Karpas-422 (cell line): ENCODE measurements at places on chromosomes 13 and 19. TPM values are rescaled to one million over a fixed set of nuclear protein-coding genes. Genes with fewer than 3 reads are reported as not detected.

MAMSTR gene
- 0.58 and 0.78 TPM in 2 replicates for total RNA-seq

- no peaks in the 10 kb centered on the region for H3K4me1 ChIP-seq
- no peaks in the 10 kb centered on the region for H3K36me3 ChIP-seq
Observed at GRCh38 chr13:84739021-84739420, 856.7 kb upstream of the SLITRK1 start.

DNA sequence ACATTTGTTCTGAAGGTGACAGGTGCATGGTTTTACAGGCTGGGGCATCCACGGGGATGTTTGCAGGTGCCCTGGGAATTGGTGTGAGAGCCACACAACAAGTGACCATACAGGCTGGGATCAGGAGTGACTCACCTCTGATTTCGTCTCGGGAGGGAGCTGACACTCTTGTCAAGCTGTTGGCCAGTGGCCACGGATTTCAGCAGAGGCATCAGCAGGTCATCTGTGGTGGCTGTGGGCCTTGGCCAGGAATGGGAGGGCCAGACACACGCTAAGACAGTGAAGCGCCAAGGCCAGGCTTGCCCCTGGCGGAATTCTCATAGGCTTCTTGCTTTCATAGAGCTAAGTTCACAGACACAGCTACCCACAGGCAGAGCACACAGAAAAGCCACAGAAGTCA, 108.6 kb downstream of the HSPH1 start:
- no peak overlapping the region for H3K27ac ChIP-seq
- no peak overlapping the region for H3K4me3 ChIP-seq
- no peaks in the 10 kb centered on the region for H3K36me3 ChIP-seq

DNA sequence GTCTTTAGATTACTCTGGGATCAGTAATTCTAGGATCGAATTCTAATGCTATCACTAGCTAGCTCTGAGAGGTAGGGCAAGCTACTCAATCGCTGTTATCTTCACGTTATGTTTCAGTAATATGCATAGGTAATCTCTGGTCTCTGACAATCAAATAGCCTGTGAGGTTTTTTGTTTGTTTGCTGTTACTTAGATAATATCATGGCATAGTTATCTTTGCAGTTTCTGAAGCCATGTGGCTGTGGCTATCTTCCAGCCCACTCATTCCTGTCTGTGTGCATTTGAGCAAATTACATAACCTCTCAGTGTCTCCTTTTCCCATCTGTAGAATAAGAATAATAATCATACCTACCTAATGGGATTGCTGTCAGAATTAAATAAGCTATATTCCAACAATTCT, 330.2 kb downstream of the PCDH9 start:
- no peaks in the 10 kb centered on the region for H3K36me3 ChIP-seq
- H3K27ac ChIP-seq = no peak overlapping the region
- H3K4me3 ChIP-seq = no peak overlapping the region
- no peaks in the 10 kb centered on the region for H3K27me3 ChIP-seq
- no peaks in the 10 kb centered on the region for H3K4me1 ChIP-seq
- DNase-seq = no peak

- no peaks in the 10 kb centered on the region for H3K27me3 ChIP-seq
- H3K36me3 ChIP-seq = no peaks in the 10 kb centered on the region
- no peak for DNase-seq
- peaks cover 9% of the 10 kb centered on the region for H3K4me1 ChIP-seq
Observed at GRCh38 chr13:31987535-31988170, 43.9 kb upstream of the FRY start.

DNA sequence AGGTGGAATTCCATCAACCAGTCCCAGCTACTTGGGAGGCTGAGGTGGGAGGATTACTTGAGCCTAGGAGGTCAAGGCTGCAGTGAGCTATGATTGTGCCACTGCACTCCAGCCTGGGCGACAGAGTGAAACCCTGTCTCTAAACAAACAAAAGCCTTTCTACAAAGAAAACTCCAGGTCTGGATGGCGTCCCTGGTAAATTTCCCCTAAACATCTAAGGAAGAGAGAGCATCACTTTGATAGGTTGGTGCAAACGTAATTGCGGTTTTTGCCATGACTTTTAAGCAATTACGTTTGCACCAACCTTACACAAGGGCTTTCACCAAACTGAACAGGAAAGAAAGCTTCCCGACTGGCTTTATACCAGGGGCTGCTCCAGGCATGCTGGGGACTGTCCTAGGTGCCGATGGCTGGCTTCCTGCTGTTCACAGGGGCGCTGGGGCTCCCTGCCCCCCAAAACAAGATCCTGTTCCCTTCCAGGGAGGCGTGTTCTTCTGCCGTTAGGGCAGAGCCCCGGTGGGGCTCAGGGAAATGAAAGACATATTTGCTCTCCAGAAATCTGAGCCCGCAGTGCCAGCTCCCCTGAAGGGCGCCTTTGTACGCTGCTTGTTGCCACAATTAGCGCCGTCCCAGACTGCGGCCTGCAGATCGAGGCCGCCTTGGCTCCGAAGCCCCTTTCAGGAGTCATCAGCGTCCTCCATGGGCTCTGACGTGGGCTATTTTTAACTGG, 38.7 kb upstream of the KLF2 start:
- no peaks in the 10 kb centered on the region for H3K27me3 ChIP-seq
- no peaks in the 10 kb centered on the region for H3K36me3 ChIP-seq
- H3K27ac ChIP-seq = no peak overlapping the region
- peaks cover 5% of the 10 kb centered on the region for H3K4me1 ChIP-seq
- H3K4me3 ChIP-seq = no peak overlapping the region
- DNase-seq = no peak

RNF17 gene
- not detected in 2 replicates for total RNA-seq

- H3K27ac ChIP-seq = no peak overlapping the region
- H3K4me3 ChIP-seq = no peak overlapping the region
- H3K27me3 ChIP-seq = no peaks in the 10 kb centered on the region
- H3K4me1 ChIP-seq = no peaks in the 10 kb centered on the region
Observed at GRCh38 chr13:80012251-80012650, 328.7 kb downstream of the SPRY2 start.

DNA sequence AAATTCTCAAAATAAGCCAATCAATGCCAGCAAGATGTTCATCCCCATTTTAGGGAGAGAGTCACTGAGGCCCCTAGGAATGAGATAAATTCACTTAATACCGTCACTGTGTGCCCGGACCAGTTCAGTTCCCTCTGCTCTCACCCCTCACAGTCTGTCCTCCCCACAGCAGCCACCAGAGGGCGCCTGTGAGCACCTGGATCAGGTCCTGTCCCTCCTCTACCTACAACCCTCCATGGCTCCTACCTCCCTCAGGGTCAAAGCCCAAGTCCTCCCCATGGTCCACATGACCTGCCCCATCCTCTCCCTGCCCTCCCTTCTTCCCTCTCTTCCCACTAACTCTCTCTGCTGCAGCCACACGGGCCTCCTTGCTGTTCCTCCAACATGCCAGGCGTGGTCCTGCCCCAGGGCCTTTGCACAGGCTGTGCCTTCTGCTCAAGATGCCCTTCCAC, 42.0 kb upstream of the NFIC start:
- H3K4me3 ChIP-seq = no peak overlapping the region
- peak; percentile 83 for DNase-seq
- no peaks in the 10 kb centered on the region for H3K4me1 ChIP-seq
- no peaks in the 10 kb centered on the region for H3K36me3 ChIP-seq

DNA sequence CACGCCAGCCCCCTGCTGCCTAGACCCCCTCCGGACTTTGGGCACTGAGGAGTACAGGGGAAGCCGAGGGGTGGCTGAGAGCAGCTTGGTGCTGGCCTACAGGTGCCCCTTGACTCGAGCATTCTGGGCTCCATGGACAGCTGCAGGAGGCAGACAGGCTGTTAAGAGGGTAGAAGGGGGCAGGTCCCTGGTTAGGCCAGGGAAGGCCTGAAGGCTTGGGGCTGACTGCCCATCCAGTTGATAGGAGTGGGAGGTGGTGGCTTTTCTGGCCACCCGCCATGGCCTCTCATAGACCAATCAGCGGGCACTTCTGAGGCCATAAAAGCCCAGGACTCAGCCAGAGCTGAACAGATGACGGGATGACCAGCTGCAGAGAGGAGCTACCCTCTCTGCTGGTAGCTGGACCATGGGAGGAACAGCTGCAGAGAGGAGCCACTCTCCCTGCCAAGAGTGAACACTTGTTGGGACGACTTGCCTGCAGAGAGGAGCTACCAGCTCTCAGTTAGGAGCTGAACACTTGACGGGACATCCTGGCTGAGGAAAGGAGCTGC, 10.7 kb upstream of the SUPT20H start:
- no peak for DNase-seq
- H3K27me3 ChIP-seq = no peaks in the 10 kb centered on the region
- H3K27ac ChIP-seq = no peak overlapping the region
- peaks cover 33% of the 10 kb centered on the region for H3K4me1 ChIP-seq
- no peaks in the 10 kb centered on the region for H3K36me3 ChIP-seq
- H3K4me3 ChIP-seq = no peak overlapping the region

DNA sequence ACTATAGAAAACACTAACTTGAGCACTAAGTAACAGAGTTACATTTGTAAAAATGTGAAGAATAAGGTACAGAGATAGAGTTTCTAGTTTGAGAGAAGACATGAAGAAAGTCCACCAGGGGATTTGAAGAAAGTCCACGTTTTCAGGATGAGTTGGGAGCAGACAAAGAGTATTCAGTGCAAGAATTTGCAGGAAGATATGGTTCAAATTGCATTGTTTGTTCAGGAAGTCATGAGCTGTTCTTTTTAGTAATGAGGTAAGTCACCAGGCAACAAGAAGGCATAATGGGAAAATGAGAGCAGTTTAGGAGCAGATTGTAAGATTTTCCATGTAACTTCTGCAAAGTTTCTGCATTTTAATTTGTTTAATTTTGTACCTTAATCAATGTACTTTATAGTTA, 618.0 kb downstream of the DACH1 start:
- no peak overlapping the region for H3K4me3 ChIP-seq
- no peaks in the 10 kb centered on the region for H3K36me3 ChIP-seq
- H3K4me1 ChIP-seq = no peaks in the 10 kb centered on the region
- H3K27me3 ChIP-seq = no peaks in the 10 kb centered on the region

DNA sequence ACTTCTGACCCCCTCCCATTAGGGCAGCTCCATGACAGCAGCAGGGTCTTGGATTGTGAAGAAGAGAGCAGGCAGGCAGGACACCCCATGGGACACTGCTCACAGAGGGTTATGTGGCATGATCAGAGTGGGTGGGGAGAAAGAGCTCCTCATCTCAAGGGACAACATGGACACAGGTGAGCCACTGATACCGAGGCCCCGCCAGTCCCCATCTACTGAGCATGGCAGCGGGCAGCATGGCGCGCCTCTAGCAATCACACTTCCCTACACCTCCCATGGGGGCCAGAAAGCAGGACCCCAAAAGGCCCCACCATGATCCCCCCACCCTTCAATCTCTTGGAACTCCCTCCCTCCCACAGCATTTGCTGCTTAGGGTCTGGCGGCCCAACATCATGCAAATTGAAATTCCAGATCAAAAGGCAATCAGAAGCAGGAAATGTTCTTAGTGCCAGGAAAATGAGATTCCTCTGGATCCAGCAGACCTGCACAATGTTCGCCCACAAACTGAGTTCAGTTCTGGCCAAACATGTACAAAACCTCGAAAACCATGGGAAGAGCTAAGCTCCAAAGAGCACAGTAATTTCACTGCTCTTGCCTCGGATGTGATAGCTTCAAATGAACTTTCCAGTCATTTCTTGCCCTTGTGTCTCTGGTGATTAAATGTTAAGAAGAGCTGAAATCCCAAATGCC, 14.8 kb downstream of the DOCK9 start:
- DNase-seq = no peak
- no peaks in the 10 kb centered on the region for H3K36me3 ChIP-seq
- H3K4me3 ChIP-seq = no peak overlapping the region
- H3K27me3 ChIP-seq = no peaks in the 10 kb centered on the region
- no peaks in the 10 kb centered on the region for H3K4me1 ChIP-seq

UPK1A gene
- total RNA-seq = not detected in 2 replicates

DNA sequence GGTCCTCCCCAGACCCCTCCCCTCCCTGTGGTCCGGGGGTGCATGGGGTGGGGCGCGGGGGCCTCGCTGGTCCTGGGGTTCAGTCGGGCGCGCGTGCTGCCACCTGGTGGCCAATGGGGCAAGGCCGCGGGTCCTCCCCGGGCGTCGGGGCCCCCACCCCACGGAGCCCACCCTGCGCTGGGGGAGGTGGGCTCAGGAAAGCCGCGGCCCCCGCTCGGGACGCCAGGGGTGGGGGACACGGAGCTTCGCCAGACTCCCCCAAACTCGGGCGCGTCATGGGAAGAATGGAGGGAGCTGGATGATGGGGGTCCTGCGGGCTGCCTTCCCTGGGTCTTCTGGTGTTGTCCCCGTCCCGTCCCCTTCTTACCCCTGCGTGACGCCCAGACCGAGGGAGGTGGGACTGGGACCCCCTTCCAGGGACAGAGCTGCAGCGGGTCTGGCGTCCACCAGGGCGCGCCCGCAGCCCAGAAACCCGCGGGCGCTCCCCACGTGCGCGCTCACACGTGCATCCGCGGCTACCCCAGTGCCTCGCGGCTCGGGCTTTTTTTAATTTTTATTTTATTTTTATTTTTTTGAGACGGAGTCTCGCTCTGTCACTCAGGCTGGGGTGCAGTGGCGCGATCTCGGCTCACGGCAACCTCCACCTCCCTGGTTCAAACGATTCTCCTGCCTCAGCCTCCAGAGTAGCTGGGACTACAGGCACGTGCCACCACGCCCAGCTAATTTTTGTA, 19.8 kb upstream of the TCF3 start:
- no peaks in the 10 kb centered on the region for H3K36me3 ChIP-seq
- no peaks in the 10 kb centered on the region for H3K27me3 ChIP-seq
- H3K27ac ChIP-seq = no peak overlapping the region
- DNase-seq = peak; percentile 86

CAPN12 gene
- total RNA-seq = 0.40 TPM in 1 of 2 replicates, not detected in the other

KCNN4 gene
- 0.32 TPM in 1 of 2 replicates, not detected in the other for total RNA-seq

- H3K36me3 ChIP-seq = peaks cover 21% of the 10 kb centered on the region
- peak overlapping the region; percentile 45; the same call in 1 of the 2 replicates for H3K4me3 ChIP-seq
- H3K27ac ChIP-seq = peak overlapping the region; percentile 69
- no peaks in the 10 kb centered on the region for H3K27me3 ChIP-seq
- peaks cover 47% of the 10 kb centered on the region for H3K4me1 ChIP-seq
Observed at GRCh38 chr19:19460761-19461265, 54.5 kb downstream of the TSSK6 start.

GRCh38 chr13:50129081-50129705, 113.9 kb downstream of the KCNRG start:
- no peaks in the 10 kb centered on the region for H3K36me3 ChIP-seq
- H3K27me3 ChIP-seq = no peaks in the 10 kb centered on the region

- H3K27me3 ChIP-seq = no peaks in the 10 kb centered on the region
- DNase-seq = no peak
- H3K27ac ChIP-seq = no peak overlapping the region
- no peak overlapping the region for H3K4me3 ChIP-seq
Observed at GRCh38 chr19:50710094-50710493, 9.5 kb downstream of the SHANK1 start.

DNA sequence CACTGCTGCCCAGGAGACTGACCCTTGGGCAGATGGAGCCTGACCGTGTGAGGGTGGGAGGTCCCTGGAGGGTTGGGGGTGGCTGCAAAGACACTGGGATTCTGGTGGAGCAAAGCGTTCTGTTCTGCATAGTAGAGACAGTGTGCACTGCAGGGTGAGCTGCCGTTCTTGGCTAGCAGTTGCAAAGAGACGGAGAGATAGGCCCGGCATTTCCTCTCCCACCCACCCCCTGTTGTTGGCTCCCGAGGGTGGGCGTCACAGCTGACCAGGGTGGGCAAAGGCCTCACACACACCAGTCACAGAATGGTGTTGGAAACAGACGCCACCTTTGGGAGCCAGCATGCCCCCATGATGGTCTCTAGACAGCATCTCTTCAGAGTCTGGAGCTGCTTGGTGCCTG, 11.4 kb downstream of the TMEM255B start:
- no peaks in the 10 kb centered on the region for H3K27me3 ChIP-seq
- H3K27ac ChIP-seq = no peak overlapping the region
- no peaks in the 10 kb centered on the region for H3K4me1 ChIP-seq
- H3K4me3 ChIP-seq = no peak overlapping the region
- DNase-seq = no peak

GRCh38 chr13:51000571-51001260, 91.1 kb downstream of the RNASEH2B start:
- H3K4me1 ChIP-seq = no peaks in the 10 kb centered on the region
- no peak for DNase-seq
- H3K27me3 ChIP-seq = no peaks in the 10 kb centered on the region
- no peaks in the 10 kb centered on the region for H3K36me3 ChIP-seq
- H3K4me3 ChIP-seq = no peak overlapping the region
